Astrocyte (in vitro differentiated cells and primary cell): ENCODE measurements at places on chromosomes 3 and 15. TPM values are rescaled to one million over a fixed set of nuclear protein-coding genes. Genes with fewer than 3 reads are reported as not detected.

SNURF gene
- total RNA-seq = 16.5 and 23.6 TPM in 2 replicates

CCDC33 gene
- 0.41 and 0.96 TPM in 2 replicates for total RNA-seq

DNAJB11 gene
- 83.0 and 84.3 TPM in 2 replicates for total RNA-seq

P2RY1 gene
- 1.1 and 1.4 TPM in 2 replicates for total RNA-seq

COLQ gene
- 1.2 and 1.7 TPM in 2 replicates for total RNA-seq

RPN1 gene
- 283 and 317 TPM in 2 replicates for total RNA-seq

GOLGA8J gene
- total RNA-seq = 0.67 TPM in 1 of 2 replicates, not detected in the other

TRIM71 gene
- total RNA-seq = 10.9 and 17.2 TPM in 2 replicates

MESP2 gene
- not detected in 2 replicates for total RNA-seq

ITIH1 gene
- total RNA-seq = not detected in 2 replicates

SPTBN5 gene
- 5.3 and 6.7 TPM in 2 replicates for total RNA-seq

GMPPB gene
- 21.4 and 24.6 TPM in 2 replicates for total RNA-seq

COL6A5 gene
- 0.02 and 0.05 TPM in 2 replicates for total RNA-seq

CD86 gene
- not detected in 2 replicates for total RNA-seq

AMT gene
- 4.0 and 5.2 TPM in 2 replicates for total RNA-seq

CCNB2 gene
- total RNA-seq = 5.9 and 7.9 TPM in 2 replicates

DNA sequence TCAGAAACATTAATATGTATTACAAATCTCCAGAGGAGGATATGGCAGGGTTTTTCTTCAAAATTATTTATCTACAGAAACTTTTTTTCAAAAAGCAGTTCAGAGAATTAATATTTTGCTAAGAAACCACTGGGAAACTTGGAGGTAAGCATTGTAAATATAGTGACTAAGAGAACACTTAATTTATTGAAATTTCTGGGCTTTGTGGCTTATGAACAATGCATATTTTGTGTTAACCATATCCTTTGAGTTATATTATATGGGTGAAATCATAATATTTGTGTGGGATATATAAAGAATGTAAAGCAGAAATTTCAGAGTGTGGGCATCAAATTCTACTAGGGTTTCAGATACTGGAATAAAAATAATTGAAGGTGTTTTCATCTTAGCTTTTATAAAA lies 1059.2 kb downstream of the ZPLD1 start:
- DNase-seq = peak; percentile 2
- H3K4me3 ChIP-seq = no peak overlapping the region
- H3K36me3 ChIP-seq = no peaks in the 10 kb centered on the region
- H3K4me1 ChIP-seq = no peaks in the 10 kb centered on the region

DNA sequence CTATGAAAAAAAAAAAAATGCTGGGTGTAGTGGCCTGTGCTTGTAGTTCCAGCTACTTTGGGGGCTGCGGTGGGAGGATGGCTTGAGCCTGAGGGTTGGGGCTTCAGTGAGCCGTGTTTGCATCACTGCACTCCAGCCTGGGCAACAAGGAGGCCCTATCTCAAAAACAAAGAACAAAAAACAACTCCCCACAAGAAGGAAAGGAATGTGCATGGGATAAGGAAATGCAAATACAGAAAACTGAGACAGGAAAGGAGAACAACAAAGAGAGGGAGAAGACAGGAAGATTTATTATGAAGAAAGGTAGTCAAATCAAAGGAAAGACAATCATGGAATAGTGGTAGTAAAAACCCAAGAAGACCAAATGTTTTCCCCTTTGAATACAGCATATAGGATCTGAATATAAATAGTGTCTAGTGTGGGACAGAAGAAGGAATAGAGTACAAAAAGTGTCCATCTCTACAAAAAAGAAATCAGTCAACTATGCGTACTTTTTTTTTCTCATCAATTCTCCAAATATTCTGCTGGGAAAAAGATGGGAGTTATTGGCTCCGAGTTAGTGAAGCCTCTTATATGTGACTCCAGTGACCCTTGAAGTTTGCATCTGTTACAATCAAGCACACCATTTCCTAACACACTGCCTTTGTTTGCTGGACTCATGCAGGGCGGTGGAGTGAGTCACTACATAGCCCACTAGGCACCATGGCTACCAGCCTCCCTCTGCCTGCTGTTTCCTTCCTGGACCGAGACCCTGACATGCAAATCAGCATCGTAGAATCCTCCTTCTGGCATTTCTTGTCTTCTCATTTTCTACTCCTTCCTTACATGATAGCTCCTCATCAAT lies 101.2 kb upstream of the PTX3 start:
- no peaks in the 10 kb centered on the region for H3K36me3 ChIP-seq
- peaks cover 19% of the 10 kb centered on the region for H3K4me1 ChIP-seq
- H3K27ac ChIP-seq = peak overlapping the region; percentile 35
- H3K27me3 ChIP-seq = no peaks in the 10 kb centered on the region
- peak overlapping the region; percentile 34 for H3K4me3 ChIP-seq

GRCh38 chr3:187473778-187474406 lies 105.7 kb downstream of the RTP4 start:
- H3K27ac ChIP-seq = no peak overlapping the region
- DNase-seq = no peak
- no peaks in the 10 kb centered on the region for H3K36me3 ChIP-seq
- H3K27me3 ChIP-seq = no peaks in the 10 kb centered on the region

DNA sequence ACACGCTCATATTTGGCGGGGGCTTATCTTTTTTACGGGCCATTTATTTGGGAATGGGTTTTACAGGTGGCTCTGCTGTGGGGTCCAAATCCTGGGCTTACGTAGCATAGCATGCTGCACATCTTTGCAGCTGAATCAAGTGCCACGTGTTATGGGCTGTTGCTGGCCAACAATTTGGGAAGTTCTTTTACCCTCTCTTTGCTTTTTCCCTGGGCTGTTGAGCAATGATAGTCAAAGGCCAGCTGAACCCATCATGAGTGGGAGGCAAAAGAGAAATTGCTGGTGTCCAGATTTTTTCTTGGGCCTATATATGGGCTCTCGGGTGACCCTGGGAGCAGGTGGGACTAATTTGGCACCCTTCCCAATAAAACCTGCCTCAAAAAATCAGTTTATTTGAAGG lies 209.3 kb upstream of the SATB1 start:
- no peaks in the 10 kb centered on the region for H3K27me3 ChIP-seq
- H3K27ac ChIP-seq = no peak overlapping the region
- H3K4me3 ChIP-seq = no peak overlapping the region
- H3K4me1 ChIP-seq = no peaks in the 10 kb centered on the region
- H3K36me3 ChIP-seq = no peaks in the 10 kb centered on the region

- H3K4me3 ChIP-seq = no peak overlapping the region
- peaks cover 3% of the 10 kb centered on the region for H3K4me1 ChIP-seq
- H3K27ac ChIP-seq = no peak overlapping the region
- DNase-seq = no peak
- H3K27me3 ChIP-seq = no peaks in the 10 kb centered on the region
Observed at GRCh38 chr15:78804391-78804792, 6.9 kb downstream of the ADAMTS7 start.

GRCh38 chr3:81554388-81554787 lies 207.1 kb downstream of the GBE1 start:
- no peaks in the 10 kb centered on the region for H3K4me1 ChIP-seq
- no peaks in the 10 kb centered on the region for H3K36me3 ChIP-seq
- H3K27ac ChIP-seq = no peak overlapping the region

DNA sequence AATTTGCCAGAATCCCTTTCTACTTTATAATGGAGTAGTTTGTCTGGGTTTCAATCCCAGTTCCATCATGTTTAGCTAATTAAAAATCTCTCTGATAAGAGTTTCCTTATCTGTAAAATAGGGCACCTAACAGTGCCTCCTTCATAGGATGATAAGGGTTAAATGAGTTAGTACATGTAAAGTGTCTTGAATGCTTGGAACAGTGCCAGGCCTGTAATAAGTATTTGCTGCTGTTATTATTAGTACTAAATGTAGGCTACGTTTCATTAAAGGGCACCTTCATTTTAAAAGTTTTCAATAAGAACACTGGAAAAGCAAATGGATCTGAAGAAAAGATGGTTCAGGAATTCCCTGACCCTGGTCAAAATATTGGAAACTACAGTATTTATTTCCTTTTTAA lies 11.8 kb upstream of the SLC2A2 start:
- H3K4me3 ChIP-seq = no peak overlapping the region
- no peaks in the 10 kb centered on the region for H3K27me3 ChIP-seq
- no peak for DNase-seq
- H3K36me3 ChIP-seq = no peaks in the 10 kb centered on the region

DNA sequence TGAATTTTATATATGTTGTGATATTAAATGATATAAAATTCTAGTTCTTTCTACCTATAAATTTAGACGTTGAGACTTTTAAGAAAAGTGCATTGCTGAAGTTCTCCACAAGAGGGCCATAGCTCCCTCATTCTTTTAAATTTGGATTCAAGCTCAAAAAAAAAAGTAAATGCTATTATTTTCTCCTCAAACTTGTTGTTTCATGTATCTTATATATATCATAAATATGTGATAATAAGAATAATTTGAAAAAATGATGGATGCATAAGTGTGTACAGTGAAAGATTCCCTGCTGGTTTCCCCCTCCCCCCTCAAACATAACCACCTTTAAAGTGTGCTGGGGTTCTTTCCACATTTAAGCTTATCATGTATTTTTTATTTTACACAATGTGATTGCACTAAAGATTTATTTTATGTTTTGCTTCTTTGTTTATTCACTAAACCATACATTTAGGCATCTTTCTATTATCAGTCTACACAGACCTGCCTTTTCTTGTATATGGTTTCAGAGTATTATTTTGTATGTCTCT lies 769.4 kb upstream of the GOLIM4 start:
- no peak overlapping the region for H3K27ac ChIP-seq
- H3K27me3 ChIP-seq = no peaks in the 10 kb centered on the region
- no peaks in the 10 kb centered on the region for H3K36me3 ChIP-seq
- no peaks in the 10 kb centered on the region for H3K4me1 ChIP-seq
- no peak for DNase-seq
- H3K4me3 ChIP-seq = no peak overlapping the region

- no peak overlapping the region for H3K27ac ChIP-seq
- H3K36me3 ChIP-seq = no peaks in the 10 kb centered on the region
- no peaks in the 10 kb centered on the region for H3K4me1 ChIP-seq
- no peak overlapping the region for H3K4me3 ChIP-seq
Observed at GRCh38 chr3:142057331-142057725, 92.0 kb downstream of the TFDP2 start.

DNA sequence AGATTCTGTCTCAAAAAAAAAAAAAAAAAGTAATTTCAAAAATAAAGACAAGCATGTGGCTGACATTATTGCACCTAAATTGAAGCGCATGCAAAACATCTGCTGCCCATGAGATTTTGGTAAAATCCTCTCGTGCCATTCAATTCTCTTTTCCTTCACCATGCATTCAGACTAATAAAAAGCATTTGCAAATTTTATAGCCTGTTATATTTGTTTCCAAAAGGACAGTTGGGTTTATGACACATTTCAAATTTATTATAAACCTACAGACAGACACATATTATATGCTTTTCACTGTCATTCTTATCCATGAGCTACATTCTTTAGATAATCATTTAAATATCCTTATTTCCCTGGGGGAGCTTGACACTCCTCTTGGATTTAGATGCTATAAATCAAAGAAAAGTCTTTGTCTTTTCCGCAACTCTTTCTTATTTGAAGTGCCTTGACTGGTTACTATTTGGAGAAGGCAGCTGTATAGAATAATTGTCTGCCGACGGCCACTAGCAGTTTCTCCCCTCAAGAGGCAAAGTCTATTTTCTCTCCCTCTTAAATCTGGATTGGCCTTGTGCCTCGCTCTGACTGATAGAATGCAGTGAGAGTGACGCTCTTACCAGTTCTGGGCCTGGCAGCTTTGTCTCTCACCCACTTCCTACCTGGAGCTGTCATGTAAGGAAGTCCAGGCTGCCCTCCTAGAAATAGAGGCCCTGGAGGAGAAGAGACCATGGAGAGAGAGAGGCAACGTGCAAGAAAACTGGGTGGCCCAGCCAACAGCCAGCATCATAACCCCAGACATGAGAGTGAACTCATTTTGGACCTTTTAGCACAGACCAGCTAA lies 6.8 kb upstream of the LRIG1 start:
- H3K27ac ChIP-seq = no peak overlapping the region
- peaks cover under 1% of the 10 kb centered on the region for H3K27me3 ChIP-seq
- DNase-seq = no peak
- no peaks in the 10 kb centered on the region for H3K36me3 ChIP-seq
- H3K4me3 ChIP-seq = no peak overlapping the region
- no peaks in the 10 kb centered on the region for H3K4me1 ChIP-seq

DNA sequence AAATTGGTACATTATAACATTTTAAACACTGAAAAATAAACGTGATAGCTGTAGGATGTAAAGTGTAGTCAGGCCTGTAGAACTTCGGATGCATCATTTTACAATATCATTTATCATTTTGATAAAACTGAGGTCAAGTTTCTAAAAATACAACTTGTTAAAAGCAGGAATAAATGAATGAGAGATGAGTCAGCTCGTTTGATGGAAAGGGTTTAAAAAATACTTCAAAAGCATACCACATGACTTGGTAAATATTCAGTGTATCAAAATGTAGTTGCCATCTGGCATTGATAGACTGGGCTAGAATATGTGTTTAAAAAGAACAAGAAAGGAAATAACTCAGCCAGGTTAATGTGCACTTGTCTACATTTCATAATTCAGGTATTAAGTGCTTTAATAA lies 357.0 kb downstream of the TIGIT start:
- no peaks in the 10 kb centered on the region for H3K27me3 ChIP-seq
- no peaks in the 10 kb centered on the region for H3K36me3 ChIP-seq
- DNase-seq = peak; percentile 87

- H3K4me1 ChIP-seq = no peaks in the 10 kb centered on the region
- H3K36me3 ChIP-seq = no peaks in the 10 kb centered on the region
- H3K27me3 ChIP-seq = no peaks in the 10 kb centered on the region
- H3K4me3 ChIP-seq = no peak overlapping the region
- no peak overlapping the region for H3K27ac ChIP-seq
Observed at GRCh38 chr3:183538486-183538885, 17.0 kb downstream of the KLHL6 start.

DNA sequence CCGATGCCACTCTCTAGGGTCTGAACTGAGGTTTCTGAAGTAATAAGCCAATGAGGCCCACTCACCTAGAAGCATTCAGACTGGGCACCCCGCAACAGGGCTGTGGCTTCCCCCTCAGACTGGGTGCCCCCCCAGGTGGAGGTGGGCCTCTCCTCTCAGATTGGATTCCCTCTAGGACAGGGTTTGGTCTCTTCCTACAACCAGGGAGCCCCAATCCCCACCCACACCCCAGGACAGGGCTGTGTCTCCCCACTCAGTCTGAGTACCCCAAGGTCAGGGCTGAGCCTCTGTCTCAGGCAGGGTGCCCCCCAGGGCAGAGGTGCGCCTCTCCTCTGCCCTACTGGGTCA lies 27.7 kb downstream of the PTH1R start:
- H3K4me3 ChIP-seq = no peak overlapping the region
- no peak for DNase-seq
- no peaks in the 10 kb centered on the region for H3K36me3 ChIP-seq
- no peak overlapping the region for H3K27ac ChIP-seq
- no peaks in the 10 kb centered on the region for H3K27me3 ChIP-seq
- peaks cover 25% of the 10 kb centered on the region for H3K4me1 ChIP-seq

DNA sequence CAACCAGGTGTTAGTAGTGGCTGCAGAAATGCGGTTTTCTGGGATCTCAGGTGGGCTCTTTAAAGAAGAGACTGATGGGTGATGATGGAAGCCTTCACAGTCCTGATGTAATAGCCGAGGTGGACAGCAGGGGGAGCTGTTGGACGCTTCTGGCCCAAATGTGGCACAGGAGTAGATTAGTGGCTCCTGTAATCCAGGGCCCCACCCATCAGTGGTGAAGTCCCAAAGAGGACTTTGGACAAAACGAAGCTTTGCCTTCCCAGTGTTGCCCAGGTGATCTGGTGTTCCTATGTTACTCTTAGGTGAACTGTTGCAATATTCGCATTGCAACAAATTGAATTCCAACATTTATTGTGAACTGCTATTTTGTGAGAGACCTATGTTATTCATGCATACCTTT lies 31.8 kb upstream of the MYZAP start:
- H3K4me1 ChIP-seq = peaks cover 4% of the 10 kb centered on the region
- H3K36me3 ChIP-seq = no peaks in the 10 kb centered on the region
- no peak overlapping the region for H3K27ac ChIP-seq
- H3K27me3 ChIP-seq = no peaks in the 10 kb centered on the region
- no peak overlapping the region for H3K4me3 ChIP-seq
- no peak for DNase-seq
